ENCODE measurements at places on chromosomes 13 and 19. TPM values are rescaled to one million over a fixed set of nuclear protein-coding genes. Genes with fewer than 3 reads are reported as not detected.

DNA sequence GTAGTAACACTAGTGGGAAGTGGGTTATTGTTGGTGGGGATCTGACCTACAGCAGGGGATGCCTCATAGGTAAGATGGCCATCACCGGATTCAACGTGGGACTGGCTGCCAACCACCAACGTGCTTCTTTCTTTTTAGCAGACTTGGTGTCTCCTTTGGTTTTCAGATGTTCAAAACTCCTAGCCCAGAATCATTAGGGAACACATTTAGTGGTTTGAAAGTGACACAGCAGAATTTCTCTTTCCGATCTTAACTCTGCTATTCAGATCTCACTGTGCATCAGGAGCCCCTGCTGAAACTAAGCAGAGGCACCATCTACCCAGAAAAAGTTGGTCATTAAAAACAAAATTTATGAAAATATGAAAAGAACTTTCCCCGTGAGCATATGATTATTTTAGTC lies 36.7 kb upstream of the PCDH8 start:
- no peaks in the 10 kb centered on the region for H3K27me3 ChIP-seq
- no peak overlapping the region for H3K4me3 ChIP-seq
- no peak for DNase-seq
- no peaks in the 10 kb centered on the region for H3K4me1 ChIP-seq

GRCh38 chr13:67574320-67575233 lies 344.4 kb upstream of the PCDH9 start:
- no peak overlapping the region for H3K4me3 ChIP-seq
- no peak for DNase-seq
- H3K27me3 ChIP-seq: no peaks in the 10 kb centered on the region
- no peaks in the 10 kb centered on the region for H3K36me3 ChIP-seq

DNA sequence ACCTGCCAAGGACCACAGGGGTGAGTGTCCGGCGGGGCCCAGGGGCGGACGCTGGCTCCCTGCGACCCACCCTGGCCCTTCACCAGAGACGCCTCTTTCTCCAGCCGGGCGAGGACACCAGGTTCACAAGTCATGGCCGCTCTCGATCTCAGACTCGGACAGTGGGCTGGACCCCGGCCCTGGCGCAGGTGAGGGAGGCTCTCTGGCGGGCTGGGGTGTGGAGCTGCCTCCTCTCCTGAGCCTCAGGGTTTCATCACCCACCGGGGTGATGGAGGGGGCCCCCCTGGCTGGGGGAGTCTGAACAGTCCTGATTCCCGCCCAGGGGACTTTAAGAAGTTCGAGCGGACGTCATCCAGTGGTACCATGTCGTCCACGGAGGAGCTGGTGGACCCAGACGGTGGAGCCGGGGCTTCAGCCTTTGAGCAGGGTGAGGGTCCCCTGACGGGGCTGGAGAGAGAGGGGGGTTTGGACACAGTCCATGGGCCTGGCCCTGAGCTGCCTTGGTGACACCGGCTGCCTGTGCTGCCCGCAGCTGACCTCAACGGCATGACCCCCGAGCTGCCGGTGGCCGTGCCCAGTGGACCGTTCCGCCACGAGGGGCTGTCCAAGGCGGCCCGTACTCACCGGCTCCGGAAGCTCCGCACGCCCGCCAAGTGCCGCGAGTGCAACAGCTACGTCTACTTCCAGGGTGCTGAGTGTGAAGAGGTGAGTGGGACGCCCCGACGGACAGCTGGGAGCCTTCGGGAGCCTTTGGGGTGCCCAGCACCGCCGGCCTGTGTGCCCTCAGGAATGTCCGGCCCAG lies 13.6 kb downstream of the ARHGAP45 start:
- no peak for DNase-seq
- peaks cover 73% of the 10 kb centered on the region for H3K4me1 ChIP-seq
- H3K4me3 ChIP-seq: no peak overlapping the region
- peak overlapping the region; percentile 57 for H3K27ac ChIP-seq

- H3K36me3 ChIP-seq: no peaks in the 10 kb centered on the region
- peak within 1 kb of the TSS; percentile 33 for H3K27ac ChIP-seq
- no peaks in the 10 kb centered on the region for H3K27me3 ChIP-seq
- DNase-seq: peak; percentile 77
- peaks cover 30% of the 10 kb centered on the region for H3K4me1 ChIP-seq
Measured at GRCh38 chr19:2015608-2015950, at the start of gene BTBD2. Gene BTBD2 (minus strand): TSS chr19:2015714. CDS start chr19:2015703, 11 bp downstream.

GRCh38 chr19:54644056-54644455 lies 13.8 kb downstream of the LILRB1 start:
- DNase-seq: no peak
- H3K4me3 ChIP-seq: no peak overlapping the region
- H3K27me3 ChIP-seq: no peaks in the 10 kb centered on the region
- H3K4me1 ChIP-seq: no peaks in the 10 kb centered on the region
- no peaks in the 10 kb centered on the region for H3K36me3 ChIP-seq

DNA sequence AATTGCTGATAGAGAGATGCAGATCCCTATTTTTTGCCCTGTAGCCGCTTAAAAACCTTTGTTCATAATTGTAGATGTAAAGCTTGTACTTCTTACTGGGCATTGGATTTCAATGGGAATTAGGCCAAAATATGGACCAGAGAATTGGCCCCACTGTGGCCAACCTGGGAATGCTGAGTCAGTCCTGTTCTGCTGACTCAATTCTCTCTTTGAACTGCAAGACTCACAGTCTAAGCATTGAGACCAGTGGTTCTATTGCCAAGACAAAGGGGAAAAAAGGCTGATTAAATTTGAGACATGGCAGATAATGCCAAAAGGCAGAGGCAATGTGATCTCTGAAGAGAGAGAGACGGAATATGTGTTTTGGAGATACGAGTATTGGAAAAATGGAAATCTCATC lies 72.5 kb upstream of the UBL3 start:
- DNase-seq: no peak
- H3K4me1 ChIP-seq: peaks cover 19% of the 10 kb centered on the region
- no peaks in the 10 kb centered on the region for H3K36me3 ChIP-seq
- H3K4me3 ChIP-seq: no peak overlapping the region

DNA sequence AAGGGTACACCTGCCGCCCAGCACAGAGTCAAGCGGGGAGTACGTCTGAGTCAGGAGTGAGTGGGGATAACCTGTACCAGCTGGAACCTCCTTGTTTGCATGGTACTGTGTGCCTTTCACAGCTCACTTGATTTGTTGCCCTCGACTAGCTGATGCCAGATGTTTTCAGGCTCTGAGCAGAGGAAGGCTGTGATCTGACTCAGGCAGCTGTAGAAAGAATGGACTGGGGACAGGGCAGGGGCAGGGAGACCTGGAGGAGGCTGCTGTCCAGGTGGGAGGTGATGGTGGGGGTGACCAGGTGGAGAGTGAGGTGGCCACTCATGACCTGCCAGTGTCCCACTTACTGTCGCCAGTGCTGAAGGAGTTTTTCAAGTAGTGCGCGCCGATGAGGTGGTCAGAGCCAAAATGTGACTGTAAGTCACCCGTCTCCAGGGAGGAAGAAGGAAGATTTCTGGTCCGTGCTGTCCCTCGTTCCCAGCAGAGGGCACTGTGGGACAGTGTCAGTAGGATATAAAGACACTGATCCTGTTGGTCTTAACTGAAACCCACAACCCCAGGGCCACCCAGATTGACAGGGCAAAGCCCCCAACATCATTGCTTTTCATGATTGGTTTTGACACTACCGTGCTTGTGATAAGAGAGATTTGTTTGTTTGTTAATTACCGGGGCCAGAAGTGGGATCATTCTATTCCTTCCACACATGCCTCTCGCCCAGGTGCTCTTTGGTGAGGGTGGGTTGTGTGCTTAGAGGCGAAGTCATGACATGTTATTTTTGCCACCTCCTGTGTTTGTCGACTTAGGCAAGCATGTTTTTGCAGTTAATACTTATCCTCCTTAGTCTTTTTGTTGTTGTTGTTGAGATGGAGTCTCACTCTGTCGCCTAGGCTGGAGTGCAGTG lies 128.4 kb downstream of the DPF1 start:
- peaks cover 24% of the 10 kb centered on the region for H3K36me3 ChIP-seq
- H3K27me3 ChIP-seq: no peaks in the 10 kb centered on the region
- H3K4me3 ChIP-seq: no peak overlapping the region

GRCh38 chr19:52331757-52332156 lies 4.3 kb upstream of the ZNF610 start:
- H3K27ac ChIP-seq: no peak overlapping the region
- no peaks in the 10 kb centered on the region for H3K27me3 ChIP-seq
- no peak overlapping the region for H3K4me3 ChIP-seq
- no peaks in the 10 kb centered on the region for H3K36me3 ChIP-seq
- peaks cover 6% of the 10 kb centered on the region for H3K4me1 ChIP-seq
- no peak for DNase-seq

DNA sequence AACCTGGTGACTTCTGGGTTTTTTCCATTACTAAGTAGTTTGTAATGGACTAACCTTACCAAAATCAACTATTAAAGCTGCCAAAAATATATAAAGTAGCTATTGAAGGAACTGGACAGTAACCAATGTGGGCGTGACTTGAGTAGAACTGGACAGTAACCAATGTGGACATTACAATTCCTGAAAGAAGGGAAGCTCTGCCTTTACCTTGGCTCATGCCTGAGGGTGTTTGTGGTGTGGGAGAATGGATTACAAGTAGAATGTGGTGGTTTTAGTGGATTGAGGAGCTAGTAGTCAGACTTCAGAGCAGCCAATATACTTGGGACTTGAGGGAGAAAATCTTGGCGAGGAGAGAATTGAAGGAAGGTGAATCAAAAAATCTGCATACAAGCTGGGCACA lies 17.5 kb downstream of the LRRC63 start:
- no peak for DNase-seq
- no peak overlapping the region for H3K27ac ChIP-seq
- H3K27me3 ChIP-seq: no peaks in the 10 kb centered on the region
- no peak overlapping the region for H3K4me3 ChIP-seq
- H3K36me3 ChIP-seq: no peaks in the 10 kb centered on the region
- no peaks in the 10 kb centered on the region for H3K4me1 ChIP-seq

- no peak overlapping the region for H3K27ac ChIP-seq
- H3K27me3 ChIP-seq: no peaks in the 10 kb centered on the region
- no peaks in the 10 kb centered on the region for H3K4me1 ChIP-seq
- H3K36me3 ChIP-seq: no peaks in the 10 kb centered on the region
Measured at GRCh38 chr13:59099182-59099974, 1064.3 kb downstream of the DIAPH3 start.

DNA sequence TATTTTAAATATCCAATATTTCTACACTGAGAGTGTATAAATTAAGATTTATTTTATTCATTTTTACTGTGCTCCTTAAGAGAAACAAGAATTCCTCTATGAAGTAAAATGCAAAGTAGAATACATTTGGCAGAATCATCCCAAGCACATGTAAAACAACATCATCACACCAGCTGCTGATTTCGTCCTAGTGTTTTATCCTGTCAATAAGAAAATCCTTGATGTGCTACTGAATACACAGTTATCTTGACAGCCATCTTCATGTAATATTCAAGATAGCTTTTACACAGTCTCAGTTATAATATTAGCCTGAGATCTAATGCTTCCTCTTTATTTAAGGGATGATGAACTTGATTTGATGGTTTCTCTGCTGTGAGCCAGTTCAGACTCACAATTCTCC lies 282.4 kb downstream of the MZT1 start:
- no peak overlapping the region for H3K4me3 ChIP-seq
- H3K36me3 ChIP-seq: no peaks in the 10 kb centered on the region
- no peak overlapping the region for H3K27ac ChIP-seq
- no peaks in the 10 kb centered on the region for H3K4me1 ChIP-seq

GRCh38 chr13:74641586-74641985 lies 507.4 kb upstream of the KLF12 start:
- DNase-seq: no peak
- H3K27me3 ChIP-seq: no peaks in the 10 kb centered on the region
- no peak overlapping the region for H3K4me3 ChIP-seq
- H3K27ac ChIP-seq: no peak overlapping the region
- H3K4me1 ChIP-seq: no peaks in the 10 kb centered on the region

DNA sequence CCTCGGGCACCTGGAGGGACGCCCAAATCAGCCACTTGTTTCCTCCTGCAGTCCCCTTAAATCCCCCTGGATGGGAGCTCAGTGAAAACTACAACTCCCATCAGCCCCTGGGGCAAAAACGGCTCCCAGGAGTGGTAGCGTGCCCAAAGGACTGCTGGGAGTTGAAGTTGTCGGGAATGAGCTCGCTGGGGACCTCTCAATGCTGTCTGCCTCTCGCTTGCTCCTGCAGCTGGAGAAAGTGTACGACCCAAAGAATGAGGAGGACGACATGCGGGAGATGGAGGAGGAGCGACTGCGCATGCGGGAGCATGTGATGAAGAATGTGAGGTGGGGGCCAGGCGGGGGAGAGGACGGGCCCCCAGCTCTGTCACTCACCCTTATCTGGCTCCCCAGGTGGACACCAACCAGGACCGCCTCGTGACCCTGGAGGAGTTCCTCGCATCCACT lies 14.7 kb upstream of the DHDH start:
- no peak for DNase-seq
- H3K4me3 ChIP-seq: no peak overlapping the region
- H3K36me3 ChIP-seq: peaks cover 32% of the 10 kb centered on the region
- no peaks in the 10 kb centered on the region for H3K4me1 ChIP-seq

DNA sequence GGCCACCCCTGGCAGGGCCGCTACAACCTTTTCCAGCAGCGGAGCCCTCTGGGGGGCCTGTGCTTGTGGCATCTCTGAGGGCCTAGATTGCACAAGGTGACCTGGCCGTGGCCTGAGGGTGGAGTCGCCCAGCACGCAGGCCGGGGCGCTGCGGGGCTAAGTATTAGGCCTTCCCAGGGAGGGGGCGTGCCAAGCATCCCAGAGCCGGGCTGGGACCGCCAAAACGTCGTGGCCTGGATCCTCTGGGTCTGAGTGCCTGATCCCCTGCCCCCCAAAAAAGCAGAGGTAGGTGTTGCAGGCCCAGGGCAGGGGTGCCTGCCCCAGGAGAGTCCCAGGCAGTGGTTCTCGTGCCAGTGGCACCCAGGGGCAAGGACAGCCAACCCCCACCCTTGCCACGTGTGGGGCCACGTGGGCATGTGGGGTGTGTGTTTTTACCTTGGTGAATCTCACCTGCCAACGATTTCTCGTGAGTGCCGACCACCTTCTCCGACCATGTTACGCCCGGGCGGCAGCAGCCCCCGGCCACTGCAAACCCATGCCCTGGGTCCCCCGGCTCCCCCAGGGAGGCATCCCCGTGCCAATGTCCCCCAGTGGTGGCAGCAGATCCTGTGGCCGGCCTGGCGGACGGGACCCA lies 12.6 kb upstream of the GNA15 start:
- H3K4me3 ChIP-seq: no peak overlapping the region
- H3K27me3 ChIP-seq: no peaks in the 10 kb centered on the region
- H3K36me3 ChIP-seq: no peaks in the 10 kb centered on the region
- DNase-seq: no peak

GRCh38 chr19:944171-944567 lies 18.3 kb downstream of the ARID3A start:
- DNase-seq: no peak
- peaks cover 18% of the 10 kb centered on the region for H3K4me1 ChIP-seq
- H3K27ac ChIP-seq: no peak overlapping the region
- H3K4me3 ChIP-seq: no peak overlapping the region
- no peaks in the 10 kb centered on the region for H3K27me3 ChIP-seq

- peaks cover 19% of the 10 kb centered on the region for H3K4me1 ChIP-seq
- H3K27ac ChIP-seq: no peak overlapping the region
- no peaks in the 10 kb centered on the region for H3K27me3 ChIP-seq
Measured at GRCh38 chr19:50728084-50728737, 5.0 kb downstream of the CLEC11A start.

ADGRE2 gene
- 2.1 TPM for total RNA-seq

PNMA8B gene
- not detected for total RNA-seq

TMEM221 gene
- total RNA-seq: not detected

ENOX1 gene
- not detected for total RNA-seq

CD177 gene
- not detected for total RNA-seq

FPR3 gene
- not detected for total RNA-seq

SLC17A7 gene
- total RNA-seq: not detected

WDR62 gene
- 6.8 TPM for total RNA-seq

FGF22 gene
- total RNA-seq: 0.81 TPM

ZNF284 gene
- total RNA-seq: 2.3 TPM

Data from CD4-positive, CD25-positive, alpha-beta regulatory T cell (primary cell).